ENCODE measurements at places on chromosomes 3 and 15. TPM values are rescaled to one million over a fixed set of nuclear protein-coding genes. Genes with fewer than 3 reads are reported as not detected.

GRCh38 chr3:29559741-29560465 lies 279.0 kb downstream of the RBMS3 start:
- DNase-seq = no peak

SLC28A2 gene
- not detected for total RNA-seq

DNA sequence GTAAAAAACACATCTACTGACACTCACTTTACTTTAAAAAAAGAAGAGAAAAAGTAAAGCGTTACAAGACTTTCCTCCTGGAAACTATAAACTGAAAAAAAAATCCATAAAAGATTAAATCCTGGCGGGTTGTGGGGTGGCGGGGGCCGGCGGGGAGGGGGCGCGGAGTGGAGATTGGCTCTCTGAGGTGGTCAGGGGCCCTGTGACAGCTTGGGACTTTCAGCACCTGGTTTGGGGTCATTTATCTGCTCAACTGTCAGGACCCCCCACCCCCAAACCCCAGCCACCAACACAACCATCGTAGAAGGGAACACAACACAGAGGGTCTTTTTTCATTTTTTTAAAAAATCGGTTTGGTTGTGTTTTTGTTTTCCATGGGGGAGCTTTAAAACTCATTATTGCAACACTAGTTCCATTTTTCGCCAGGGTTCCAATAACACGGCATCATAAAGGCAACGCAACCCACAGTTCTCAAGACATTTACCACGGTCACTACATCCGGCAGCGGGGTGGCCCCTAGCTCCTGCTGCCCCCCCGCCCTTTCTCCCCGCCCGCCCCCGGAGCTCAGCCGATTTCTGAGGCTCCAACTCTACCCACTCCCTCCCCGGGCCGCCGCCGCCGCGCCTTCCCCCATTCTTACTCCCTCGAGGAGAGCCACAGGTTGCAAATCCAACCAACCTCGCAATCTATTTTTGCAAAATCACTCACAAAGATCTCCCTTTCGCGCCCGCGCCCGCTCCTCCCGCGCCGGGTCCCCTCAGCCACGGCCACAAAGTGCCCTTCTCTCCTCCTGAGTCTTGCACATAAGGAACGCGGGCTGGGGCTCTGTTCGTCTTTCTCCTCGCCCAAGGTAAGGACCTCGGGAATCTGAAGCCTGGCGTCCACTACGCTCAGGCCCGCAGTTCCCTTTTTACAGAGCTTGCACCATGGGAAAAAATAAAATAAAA lies 1.8 kb downstream of the BCL6 start:
- peak; percentile 87 for DNase-seq

GRCh38 chr3:87997298-87997697 lies 61.5 kb downstream of the CGGBP1 start:
- DNase-seq = no peak

- no peak for DNase-seq
These were observed 3.2 kb upstream of the LSG1 start for GRCh38 chr3:194675081-194675640.

DNA sequence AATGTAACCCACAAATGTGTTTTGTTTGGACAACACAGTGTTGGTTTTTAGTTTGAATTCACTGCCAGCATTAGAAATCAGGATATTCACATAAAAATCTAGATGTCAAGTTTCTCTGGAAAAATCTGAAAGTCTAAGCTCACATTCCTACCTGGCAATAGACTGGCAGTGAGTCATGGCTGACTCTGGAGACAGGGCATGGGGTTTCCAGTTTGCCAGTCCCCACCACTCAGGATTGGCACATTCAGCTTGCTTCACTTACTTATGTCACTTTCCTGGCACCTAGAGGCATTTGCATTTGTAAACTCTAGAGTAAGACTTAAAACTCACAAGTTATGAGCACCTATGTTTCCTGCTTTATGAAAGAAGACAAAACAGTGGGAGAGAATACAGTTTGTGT lies 19.1 kb upstream of the SEC61A1 start:
- no peak for DNase-seq

TTLL13 gene
- not detected for total RNA-seq

FILIP1L gene
- total RNA-seq = 41.5 TPM

FHIT gene
- 7.9 TPM for total RNA-seq

DNA sequence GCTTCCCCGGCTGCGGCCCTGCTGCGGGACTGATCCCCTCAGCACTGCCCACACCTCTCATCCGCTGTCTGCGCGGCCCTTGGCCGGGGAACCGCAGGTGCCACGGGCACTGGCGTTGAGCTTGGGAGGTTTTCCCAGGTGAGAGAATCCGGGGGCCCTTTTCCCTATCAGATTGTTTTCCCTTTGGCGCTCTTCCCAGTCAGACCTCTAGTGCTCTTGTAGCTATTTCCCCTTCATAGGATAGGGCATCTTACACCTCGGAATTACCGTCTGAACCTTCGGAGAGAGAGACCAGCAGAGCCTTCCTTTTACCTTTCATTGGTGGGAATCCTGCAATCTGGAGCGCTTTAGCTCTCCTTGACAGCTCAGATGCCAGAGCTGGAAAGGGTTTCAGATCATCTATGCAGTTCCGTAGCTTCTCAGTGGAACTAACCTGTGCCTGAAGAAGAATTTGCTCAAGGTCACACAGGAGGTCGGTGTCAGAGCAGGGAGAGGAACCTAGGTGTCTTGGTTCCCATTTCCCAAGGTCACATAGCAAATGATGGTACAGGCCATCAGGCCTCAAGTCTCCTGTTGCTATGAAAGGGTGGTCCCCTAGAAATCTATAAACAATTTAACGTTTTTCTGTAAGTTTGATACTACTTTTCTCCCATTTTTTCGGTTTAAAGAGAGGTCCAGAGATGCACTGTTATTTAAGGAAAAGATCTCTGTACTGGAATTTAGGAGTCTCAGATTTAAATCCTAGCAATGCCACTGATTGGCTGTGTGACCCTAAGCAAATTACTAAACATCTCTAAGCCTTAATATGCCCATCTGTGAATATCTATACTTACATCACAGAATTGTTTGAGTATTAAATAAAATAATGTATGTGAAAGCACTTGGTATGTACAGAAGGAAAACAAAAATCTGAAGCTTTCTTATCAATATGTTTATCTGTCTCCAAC lies 916 bp downstream of the IDH3A start:
- no peak for DNase-seq

ARNT2 gene
- total RNA-seq = 8.1 TPM

All from vagina (tissue), 2 donors.